ENCODE measurements at places on chromosomes 3 and 15. TPM values are rescaled to one million over a fixed set of nuclear protein-coding genes. Genes with fewer than 3 reads are reported as not detected.
A peak's percentile ranks its signal among the peaks of the same experiment; 100 is the strongest.

GRCh38 chr3:126270145-126270811 is 86.9 kb downstream of the KLF15 start:
- no peak for DNase-seq

DNA sequence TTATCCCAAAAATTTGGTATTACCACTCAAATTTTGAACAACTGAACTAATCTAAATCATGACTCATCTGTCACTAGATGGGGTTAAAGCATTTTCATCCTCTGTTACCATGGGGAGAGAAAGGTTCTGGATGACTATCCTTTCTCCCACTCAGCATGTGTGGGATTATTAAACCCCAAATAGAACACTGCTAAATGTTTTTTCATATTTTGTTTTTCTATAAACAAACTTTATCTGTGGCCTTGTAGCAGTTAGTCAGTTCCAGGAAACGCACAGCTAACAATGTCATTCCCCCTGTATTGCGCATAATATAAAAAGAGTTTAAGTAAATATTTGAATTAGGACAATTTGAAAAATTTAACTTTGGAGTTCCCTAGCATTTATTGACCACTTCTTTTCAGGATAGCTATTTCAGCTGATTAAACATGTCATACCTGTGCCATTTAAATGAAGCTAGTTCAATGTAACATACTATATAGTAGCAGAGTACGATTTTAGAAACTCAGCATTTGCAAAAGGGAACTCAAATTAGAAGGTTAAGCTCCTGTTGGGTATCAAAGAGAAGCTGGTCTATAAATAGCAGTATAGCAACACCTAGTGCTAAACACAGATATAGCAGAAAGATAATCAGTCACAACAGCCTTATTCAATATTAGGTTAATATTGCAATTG is 9.2 kb upstream of the TMEM212 start:
- DNase-seq, result no peak

GRCh38 chr15:62357431-62357830 is 192.3 kb upstream of the C2CD4B start:
- DNase-seq, result no peak

- DNase-seq, result no peak
Measured at GRCh38 chr3:147369661-147370123, 36.7 kb downstream of the ZIC4 start.

DNA sequence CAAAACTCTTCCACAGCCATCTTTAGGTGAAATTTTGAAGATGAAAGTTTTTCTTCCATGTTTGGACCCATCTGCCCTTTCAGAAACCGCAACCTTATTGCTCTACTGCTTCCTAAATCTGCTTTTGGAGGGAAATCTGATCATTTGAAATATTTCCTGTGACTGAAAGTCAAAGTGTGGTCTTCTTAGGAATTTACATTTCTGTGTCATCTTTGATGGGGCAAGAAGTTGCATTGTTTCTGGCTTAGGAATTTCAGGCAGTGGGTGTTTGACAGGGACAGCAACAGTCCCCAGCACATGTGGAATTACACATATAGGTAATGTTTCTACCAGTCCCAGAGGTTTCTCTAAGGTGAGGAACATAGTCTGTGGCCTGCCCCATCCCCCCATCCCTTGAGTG is 5.3 kb upstream of the TYRO3 start:
- DNase-seq, result no peak

DNA sequence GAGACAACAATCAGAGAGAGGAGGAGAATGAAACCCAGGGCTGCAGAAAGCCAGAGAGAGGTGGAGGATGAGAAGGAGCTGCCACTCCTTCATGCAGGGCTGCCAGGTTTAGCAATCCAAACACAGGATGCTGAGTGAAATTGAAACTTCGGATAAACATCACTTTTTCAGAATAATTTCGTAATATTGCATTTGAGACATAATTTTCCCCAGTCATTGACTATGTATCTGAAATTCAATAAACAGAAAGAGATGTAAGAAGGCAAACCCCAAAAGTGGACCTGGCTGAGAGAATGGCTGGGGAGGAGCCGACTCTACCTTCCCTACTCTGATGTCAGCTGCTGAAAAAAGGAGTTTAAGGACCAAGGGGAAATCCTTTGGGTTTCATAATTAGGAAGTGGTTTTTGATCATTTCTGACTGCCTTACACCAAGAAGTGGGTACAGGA is 33.8 kb downstream of the SLC9A9 start:
- DNase-seq, result no peak

DNA sequence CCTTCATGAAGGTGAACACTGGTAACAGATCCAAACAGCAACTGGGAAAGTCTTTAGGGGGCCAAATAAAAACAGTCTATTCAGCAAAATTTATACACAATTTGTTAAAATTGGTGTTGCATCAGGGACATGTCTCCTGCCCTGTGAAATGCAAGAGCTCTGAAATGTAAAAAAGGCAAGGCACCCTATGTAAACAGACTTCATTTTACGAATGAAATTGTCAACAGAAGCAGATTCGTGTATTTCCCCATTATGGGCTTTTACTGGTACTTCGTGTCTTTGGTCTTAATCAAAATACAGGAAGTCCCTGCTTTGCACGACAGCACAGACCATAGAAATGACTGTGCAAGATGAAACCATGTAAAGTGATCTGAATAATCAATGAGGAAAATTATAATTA is 127.3 kb upstream of the THBS1 start:
- DNase-seq, result no peak

- no peak for DNase-seq
Measured at GRCh38 chr15:64236156-64236894, 73.5 kb upstream of the PPIB start.

DNA sequence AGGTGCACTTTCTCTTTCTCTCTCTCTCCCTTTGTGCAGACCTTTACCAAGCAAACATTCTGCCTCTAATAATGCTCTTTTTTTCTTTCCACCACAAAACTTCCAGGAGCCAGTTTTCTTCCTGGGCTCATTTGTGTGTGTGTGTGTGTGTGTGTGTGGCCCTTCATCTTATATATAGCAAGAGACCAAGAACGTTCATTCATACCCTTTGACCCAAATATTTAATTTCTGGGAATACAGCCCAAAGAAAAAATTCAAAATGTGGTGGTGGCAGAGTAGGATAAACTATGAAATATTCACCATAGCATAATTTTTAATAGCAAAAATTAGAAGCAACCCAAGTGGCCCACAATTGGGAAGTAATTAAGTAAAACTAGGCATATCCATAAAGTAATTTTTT is 398.9 kb downstream of the IGSF11 start:
- DNase-seq, result no peak

GRCh38 chr3:14175383-14176037 is 2.9 kb downstream of the XPC start:
- peak; percentile 52 for DNase-seq

DNA sequence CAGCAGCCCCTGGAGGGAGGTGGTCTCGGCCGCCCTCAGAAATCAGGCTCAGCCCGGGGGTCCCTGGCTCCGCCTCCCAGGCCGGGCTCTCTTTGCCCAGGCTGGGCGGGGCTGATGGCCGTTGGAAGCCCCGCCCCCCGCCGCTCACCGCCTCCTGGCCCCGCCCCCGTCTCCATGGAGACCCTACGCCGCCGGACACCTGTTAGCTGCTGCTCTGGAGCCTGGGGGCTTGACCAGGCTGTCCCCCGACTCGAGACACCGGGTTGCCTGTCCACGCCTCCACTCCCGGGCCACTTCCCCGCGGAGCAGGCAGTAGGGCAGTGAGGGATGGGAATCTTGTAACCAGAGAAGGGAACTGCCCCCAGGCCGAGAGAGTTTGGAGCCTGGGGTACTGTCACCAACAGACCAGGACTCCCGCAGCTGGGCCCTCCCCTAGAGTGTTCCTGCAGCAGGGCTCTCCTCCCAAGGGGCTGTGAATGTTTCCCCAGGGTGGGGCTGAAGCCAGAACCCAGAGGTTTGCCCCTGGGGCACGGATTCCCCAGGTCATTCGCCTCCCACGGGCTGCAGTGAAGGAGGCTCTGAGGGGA is 27.8 kb upstream of the RPL32 start:
- DNase-seq, result peak; percentile 35

GRCh38 chr3:167742338-167742737 is 6.8 kb downstream of the SERPINI1 start:
- no peak for DNase-seq

- DNase-seq, result no peak
Measured at GRCh38 chr15:48946074-48946839, 17.5 kb downstream of the SHC4 start.

- no peak for DNase-seq
Measured at GRCh38 chr3:42814914-42815507, 5.8 kb downstream of the ACKR2 start.

The WDR93 gene
- total RNA-seq, result not detected

- no peak for DNase-seq
Measured at GRCh38 chr3:12409684-12410596, 74.3 kb upstream of the TSEN2 start.

DNA sequence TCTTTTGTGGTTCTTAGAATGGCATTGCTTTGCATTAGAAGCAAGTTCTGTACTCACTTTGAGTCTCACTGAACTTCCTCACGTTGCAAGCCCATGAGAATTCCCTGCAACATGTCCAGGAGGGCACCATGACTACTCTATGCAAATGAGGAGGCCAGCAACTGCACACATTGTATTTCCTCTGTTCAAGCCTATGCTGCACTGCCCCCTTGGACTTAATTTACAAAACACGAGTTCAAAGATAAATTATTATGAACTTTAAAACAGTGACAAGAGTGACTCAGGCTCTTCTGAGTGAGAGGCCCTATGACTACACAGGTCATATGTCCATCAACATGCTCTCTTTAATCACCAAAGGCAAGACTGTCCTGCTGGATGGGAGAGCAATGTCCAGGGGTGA is 484.2 kb upstream of the ATP11B start:
- DNase-seq, result no peak

DNA sequence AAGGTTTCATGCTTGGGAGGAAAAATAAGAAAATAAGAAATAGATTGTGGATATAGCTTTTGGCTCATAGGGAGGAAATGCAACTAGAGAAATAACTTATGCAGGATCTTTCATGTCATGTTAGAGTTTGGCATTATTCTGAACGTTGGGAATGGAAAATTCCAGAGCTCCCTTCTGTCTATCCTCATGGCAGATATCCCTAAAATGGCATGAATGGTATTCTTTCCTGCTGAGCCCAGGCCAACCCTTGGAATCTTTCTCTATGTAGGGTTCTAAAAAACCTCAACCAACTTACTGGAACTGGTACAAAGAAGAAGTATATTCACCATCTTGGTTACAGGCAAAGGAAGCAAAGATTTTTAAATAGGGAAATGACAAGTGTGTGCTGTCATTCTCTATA is 212.5 kb downstream of the CHST2 start:
- DNase-seq, result no peak

GRCh38 chr3:72165317-72165716 is 380.4 kb upstream of the PROK2 start:
- no peak for DNase-seq

The MST1R gene
- total RNA-seq, result 0.76 TPM

DNA sequence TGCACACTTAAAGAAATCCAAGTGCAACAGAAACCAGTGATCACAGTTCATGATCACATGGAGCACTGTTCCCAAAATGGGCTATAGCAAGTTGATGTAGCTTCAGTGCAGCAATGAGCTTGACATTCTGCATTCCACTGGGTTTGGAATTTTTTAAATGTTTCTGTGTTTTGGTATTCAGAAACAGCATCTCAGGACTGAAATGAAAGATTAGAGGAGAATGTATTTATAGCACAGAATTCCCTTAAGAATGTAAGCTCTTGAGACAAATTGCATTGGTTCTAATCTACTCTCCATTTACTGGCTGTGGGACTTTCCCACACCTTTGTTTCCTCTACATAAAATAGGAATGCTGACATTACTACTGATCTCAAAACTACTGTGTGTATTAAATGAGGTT is 162.7 kb downstream of the FGF12 start:
- no peak for DNase-seq

DNA sequence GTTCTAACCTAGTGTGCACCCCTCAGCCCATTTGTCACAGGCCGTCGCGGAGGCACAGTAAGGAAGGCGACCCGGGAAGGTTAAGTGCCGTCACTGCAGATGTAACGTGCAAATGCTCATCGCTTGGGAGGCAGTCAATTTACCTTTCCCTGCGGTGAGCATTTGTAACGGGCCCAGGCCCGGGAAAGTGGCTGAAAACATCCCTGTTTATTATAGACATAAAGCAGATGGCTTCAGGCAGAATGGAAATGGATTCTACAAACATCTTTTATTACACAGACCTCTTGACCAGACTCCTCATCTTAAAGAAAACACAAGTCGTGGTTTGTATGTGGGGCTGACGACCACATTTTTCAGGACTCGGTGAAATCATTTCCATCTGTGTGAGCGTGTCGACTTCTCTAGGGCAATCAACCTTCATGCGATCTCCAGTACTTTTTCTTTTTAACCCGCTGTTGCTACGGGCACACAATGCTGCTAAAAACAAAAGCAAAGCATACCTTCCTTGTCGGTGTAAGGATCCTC is 43.6 kb downstream of the NMNAT3 start:
- DNase-seq, result no peak

DNA sequence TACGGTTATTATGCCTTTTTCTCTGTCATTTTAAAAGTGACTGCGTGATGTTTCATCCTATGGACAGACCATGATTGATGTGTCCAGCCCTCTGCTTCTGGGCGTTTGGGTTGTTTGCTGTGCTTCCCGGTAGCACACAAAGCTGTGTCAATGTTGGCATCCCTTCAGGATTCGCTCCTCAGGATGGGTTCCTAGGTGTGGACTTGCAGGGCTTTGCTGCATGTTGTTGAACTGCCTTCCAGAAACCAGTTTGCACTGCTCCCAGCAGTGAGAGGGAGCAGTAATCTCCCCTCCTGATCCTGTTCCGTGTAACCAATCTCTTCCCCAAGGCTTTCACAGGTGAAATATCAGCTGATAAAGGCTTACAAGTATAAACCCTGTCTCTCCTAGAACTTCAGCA is 787 bp downstream of the TRPM1 start:
- no peak for DNase-seq

GRCh38 chr3:171840811-171841619 is 2.1 kb upstream of the TMEM212 start:
- no peak for DNase-seq

DNA sequence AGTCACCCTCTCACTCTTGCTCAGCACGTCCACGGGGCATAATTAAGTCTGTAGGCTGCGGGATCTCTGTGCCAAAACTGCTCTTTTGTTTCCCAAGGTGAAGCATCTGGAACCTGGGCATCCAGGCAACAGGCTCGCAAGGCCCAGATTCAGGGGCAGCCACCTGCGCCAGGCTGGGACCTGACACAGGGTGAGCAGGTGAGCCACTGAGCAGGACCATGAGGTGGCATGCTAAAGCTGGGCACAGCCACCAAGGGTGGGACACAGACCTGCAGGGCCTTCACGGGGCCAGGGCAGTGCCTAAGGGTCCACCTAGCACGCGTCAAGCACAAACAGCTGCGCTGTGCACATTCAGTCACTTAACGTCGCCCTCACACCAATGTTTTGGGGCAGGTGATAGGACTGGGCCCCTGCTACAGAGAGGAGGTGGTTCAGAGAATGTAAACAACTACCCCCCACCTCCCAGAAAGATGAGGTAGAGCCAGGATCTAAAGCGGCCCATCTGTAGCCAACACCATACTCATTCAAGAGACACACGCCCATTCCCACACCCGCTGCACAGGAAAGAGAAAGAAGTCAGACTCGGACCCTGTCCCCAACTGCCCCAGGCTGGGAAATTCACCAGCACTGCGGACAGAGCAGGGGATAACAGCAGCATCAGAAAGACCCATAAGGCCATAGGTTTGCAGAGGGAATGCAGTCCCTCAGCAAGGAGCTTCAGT is 16.3 kb downstream of the XXYLT1 start:
- no peak for DNase-seq

The FETUB gene
- total RNA-seq, result not detected

- no peak for DNase-seq
Measured at GRCh38 chr3:25191673-25192072, 236.4 kb upstream of the RARB start.

GRCh38 chr3:69368129-69368741 is 17.7 kb downstream of the FRMD4B start:
- DNase-seq, result peak; percentile 26

- DNase-seq, result no peak
Measured at GRCh38 chr3:163672954-163673353, 1405.3 kb downstream of the SI start.

All from activated naive CD8-positive, alpha-beta T cell treated with anti-CD3 and anti-CD28 coated beads for 36 hours (primary cell).